Testis (tissue), 5 donors: ENCODE measurements at places on chromosomes 5 and 9. TPM values are rescaled to one million over a fixed set of nuclear protein-coding genes. Genes with fewer than 3 reads are reported as not detected.

MCTP1 gene
- total RNA-seq = 15.5 TPM

DNA sequence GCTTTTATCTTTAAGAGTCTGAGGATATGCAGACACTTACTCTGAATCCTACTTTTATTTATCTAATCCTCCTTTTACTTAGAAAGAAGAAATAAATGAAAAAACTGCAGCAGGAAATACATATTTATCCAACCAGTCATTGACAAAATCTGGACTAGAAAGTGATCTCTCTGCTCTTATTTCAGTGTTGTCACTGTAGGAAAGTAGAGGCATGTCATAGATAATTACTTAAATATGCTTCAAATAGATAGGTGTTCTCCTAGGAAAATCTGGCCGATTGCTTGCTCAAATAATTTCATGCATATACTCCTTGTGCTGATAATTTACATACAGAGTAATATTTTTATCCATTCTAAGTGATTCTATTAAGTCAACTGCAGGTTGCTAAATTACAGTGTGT, 2001.9 kb upstream of the C9orf72 start:
- DNase-seq = no peak

- no peak for DNase-seq
Observed at GRCh38 chr9:108642871-108643270, 212.9 kb downstream of the ACTL7B start.

SLC24A2 gene
- 1.7 TPM for total RNA-seq

- DNase-seq = no peak
Observed at GRCh38 chr9:76732341-76732958, 31.8 kb upstream of the PCA3 start.

FAM200C gene
- 10.6 TPM for total RNA-seq

IL11RA gene
- total RNA-seq = 39.8 TPM

PAM gene
- total RNA-seq = 92.5 TPM

DNA sequence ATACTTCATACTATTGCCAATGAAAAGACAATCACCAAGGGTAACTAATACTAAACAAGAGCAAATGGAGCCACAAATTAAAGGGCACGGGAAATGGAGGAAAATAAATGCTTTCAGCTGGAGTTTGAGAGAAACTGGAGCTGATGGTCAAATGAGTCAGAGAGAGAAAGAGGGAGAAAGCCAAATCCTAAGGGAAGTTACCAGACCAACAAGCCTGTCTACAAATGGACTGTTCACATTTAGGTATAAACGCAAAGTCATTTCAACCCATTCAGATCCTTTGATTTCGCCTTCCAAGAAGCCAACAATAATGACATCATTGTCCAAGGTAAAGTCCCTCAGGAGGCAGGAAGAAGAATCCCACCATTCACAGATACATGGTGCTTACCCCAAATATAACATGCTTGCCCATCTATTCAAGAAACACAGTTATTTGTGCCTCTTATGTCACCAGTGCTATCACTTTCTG, 351.8 kb downstream of the RAB3C start:
- DNase-seq = no peak

DNA sequence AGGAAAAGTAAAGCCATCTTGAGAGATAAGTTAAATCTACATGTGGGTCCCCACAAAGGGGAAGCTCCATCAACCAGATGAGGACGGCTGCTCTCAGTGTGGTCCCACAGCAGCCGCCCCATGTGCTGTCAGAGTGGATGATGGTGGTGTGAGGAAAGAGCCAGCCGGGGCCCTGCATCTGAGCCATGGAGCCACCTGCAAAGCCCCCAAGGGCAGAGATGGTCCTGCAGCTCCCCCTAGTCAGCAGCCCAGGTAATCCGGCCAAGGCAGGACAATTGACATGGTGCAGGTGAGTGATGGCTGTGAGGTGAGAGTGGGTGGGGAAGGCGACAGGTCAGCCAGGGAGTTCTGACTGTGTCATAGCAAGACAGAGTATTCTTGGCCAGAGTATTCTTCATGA, 458.8 kb downstream of the ICE1 start:
- no peak for DNase-seq

DNA sequence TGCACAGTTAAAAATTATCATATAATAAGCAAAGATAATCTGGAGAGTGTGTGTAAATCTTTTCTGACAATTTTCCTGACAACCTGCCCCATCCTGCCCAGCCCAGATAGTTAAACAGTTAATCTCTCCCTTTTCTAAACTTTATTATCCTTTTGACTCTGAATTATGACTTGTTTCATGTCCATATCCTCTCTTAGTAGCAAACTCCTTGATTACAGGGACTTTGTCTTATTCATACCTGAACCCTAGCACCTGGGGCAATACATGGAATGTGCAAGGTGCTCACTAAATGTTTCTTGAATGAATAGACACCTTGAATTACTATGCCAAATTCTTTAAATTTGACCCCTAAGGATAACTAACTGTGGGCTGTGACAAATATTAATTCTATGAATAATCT, 186.7 kb downstream of the FAM170A start:
- DNase-seq = no peak

DNA sequence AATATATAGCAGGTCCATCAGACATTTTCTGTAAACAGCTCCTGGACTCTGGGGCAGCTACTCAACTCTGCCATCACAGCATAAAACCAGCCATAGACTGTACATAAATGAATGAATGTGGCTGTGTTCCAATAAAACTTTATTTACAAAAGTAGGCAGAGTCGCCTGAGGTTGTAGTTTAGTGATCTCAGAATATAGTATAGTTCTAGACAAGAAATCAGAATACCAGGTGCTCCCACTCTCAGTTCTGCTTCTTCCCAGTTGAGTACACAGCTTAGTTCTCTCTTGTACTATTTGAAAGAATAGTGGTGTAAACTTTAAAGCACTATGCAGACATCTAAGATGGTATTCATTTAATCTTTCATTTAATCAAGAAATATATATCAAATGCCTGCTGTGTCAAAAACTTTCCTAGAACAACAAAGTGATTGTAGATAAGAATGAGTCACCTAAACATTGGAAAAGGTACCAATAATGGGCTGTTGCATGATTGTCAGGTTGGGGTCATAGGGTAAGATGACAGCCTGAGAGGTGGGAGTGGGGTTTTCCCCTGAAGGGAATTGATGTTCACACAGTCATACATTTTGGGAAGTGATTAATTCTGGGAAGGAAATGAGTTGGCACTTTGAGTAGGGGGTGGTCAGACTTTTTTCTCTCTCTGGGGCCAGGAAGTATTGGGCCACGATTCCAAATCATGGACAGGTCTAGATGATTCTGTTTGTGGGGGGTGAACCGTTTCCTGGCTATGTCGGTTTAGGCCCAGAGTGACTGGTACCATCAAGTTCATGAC, 37.0 kb downstream of the TNFSF8 start:
- DNase-seq = no peak

DNA sequence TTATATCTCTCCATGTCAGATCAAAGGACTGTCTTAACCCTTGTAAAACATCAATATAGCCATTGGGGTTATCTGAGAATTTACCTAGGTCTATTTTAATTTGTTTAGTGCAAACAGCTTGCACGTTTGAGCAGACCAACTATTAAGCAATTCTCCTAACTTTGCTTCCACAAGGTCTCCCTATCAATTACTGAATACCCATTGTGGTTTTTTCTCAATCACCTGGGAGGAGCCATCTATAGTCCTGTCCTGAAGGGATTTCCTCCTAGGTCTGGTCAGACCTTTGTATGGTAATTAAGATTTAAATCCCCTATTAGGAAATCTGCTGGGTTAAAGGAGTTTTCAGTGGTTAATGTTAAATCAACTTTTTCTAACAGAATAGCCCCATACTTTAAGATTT, 48.9 kb upstream of the S1PR3 start:
- no peak for DNase-seq

DNA sequence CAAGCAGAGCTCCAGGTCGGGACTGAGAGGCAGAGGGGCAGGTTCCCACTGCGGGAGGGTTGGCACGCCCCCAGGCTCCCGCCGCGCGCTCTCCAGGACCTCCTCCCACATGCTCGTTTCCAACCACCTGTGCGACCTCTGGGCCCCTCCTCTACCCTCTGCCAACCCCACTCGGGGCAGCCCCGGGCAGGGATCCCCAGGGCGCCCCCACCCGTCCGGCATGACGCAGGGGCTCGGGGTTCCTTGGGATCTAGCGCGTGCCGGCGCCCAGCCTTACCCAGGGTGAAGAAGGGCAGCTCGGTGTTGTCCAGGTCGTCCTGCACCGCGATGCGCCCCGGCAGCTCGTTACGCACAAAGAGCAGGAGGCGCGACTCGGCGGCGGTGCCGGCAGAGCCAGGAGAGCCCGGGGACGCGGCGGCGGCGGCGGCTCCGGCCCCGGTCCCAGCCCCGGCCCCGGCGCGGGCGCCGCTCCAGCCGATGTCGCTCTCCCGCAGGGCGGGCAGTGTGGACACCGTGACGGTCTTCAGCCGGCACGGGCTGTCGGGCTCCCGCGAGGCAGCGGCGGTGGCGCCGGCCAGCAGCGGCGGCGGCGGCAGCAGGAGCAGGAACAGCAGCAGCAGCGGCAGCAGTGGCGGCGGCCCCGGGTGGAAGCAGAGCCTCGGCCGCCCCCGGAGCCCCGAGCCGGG, 494 bp downstream of the ASTN2 start:
- DNase-seq = no peak

GRCh38 chr5:17891881-17892280, 257.6 kb downstream of the TAF11L14 start:
- no peak for DNase-seq

GRCh38 chr5:42836070-42836769, 24.5 kb upstream of the SELENOP start:
- no peak for DNase-seq

DOCK8 gene
- 51.4 TPM for total RNA-seq

DNA sequence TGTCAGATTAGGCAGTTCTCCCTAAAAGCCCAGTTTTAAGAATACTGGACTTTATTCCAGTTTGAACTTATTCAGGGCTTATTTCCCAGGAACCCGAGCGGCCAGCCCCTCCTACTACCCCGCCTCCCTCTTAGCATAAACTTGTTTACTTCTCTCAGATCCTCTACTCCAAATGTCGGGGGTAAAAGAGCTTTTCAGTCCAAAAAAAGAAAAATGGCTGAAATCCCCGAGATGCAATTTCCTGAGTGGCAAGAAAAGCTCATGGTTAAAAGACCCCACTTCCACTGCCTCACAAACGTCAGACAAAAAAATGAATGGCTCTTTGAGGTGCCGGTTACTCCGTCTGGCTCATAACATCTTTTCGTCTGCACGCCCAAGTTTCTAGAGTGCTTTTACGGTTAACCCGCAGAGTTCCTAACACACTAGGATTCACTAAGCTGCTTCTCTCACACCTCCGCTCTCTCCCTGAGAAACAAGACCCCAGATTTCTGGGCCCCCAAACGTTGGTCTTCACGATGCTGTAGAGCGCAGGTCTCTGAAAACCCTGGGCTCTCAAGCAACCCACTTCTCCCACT, 402 bp downstream of the BRD8 start:
- DNase-seq = peak; percentile 76

DNA sequence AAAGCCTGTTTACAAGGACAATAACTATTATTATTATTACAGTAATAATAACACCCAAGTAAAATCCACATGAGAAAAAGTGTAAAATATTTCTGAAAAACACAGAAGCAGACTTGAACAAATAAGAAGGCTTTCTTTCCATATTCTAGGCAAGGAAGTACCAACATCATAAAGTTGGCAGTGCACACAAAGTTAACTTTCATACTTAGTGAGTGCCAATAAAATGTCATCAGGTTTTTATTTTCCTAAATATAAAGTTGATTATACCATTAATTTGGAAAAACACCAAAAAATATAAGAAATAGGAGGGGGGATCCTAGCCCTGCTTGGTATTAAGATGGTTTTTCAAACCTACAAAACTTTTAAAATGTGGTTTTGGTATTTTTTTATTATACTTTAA, 161.4 kb downstream of the PRELID2 start:
- no peak for DNase-seq

IFNB1 gene
- total RNA-seq = not detected

GRCh38 chr5:87410931-87411330, 1.8 kb downstream of the CCNH start:
- DNase-seq = no peak

TRIM7 gene
- total RNA-seq = 0.43 TPM

DNA sequence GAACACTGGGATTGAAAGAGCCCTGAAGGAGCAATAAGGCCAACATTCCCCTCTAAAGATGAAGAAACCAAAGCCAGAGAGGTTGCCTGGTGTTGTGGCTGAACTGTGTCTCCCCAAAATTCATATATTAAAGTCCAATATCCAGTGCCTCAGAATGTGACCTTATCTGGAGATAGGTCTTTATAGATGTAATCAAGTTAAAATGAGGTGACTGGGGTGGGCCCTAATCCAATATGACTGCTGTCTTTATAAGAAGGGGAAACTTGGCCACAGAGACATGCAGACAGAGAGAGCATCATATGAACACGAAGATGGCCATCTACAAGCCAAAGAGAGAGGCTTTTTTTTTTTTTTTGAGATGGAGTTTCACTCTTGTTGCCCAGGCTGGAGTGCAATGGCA, 66.9 kb upstream of the PLPP1 start:
- DNase-seq = no peak

DNA sequence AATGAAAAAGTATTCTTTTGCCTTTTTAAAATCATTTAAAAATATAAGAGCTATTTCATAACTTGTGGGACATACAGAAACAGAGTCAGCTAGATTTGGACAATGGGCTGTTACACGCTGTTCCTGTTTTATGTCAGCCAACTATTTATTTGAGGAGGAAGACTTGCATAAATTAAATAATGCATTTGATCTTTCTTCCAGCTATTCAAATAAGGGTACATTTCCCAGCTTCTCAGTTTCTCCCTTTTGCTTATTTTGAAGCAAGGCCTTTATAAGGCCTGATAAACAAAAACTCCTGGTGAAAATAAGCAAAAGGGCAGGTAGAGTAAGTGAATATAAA, 6.5 kb downstream of the STOM start:
- DNase-seq = no peak

- no peak for DNase-seq
Observed at GRCh38 chr5:40796487-40796889, 1.7 kb downstream of the PRKAA1 start.

GRCh38 chr5:93378073-93378472, 202.9 kb downstream of the NR2F1-AS1 start:
- no peak for DNase-seq

DNA sequence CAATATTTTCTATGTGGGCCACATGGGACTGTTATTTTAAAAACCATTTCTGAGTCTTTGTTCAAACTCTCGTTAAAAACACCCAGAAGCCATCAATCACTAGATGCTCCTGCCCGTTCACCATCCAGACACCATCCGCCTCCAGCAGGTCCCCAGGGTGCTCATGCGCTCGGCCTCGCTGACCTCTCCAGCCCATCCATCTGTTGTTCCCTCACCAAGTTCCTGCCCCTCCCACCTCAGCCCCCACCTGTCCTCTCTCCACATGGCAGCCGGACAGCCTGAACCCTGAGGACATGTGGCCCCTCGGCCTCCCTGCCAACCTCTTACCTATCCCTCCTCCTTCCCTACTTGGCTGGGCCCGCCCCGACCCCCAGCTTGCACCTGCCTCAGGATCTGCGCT, 31.6 kb downstream of the NSUN2 start:
- DNase-seq = no peak
